Foreskin keratinocyte (primary cell): ENCODE measurements at places on chromosomes 16 and 17.

GRCh38 chr16:79395591-79395990 lies 204.9 kb downstream of the MAF start:
- DNase-seq, result no peak

- DNase-seq, result no peak
These were observed 155.2 kb downstream of the ABCC12 start for GRCh38 chr16:48000622-48001021.

DNA sequence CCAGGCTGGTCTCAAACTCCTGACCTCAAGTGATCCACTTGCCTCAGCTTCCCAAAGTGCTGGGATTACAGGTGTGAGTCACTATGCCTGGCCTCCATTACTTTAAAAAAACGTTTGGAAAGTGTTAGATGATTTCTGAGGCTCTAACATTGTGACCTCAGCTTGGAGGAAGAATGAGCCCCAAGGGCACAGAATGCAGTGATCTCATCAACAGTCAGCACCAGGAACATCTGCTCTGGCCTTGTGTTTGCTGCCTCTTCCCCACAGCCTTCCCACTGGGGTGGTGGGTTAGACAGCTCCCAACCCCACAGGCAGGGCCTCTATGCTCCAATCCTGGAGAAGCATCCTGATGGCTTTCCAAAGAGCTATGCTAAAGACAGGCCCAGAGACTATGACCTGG lies 37.7 kb upstream of the SREBF1 start:
- peak; percentile 87 for DNase-seq

- DNase-seq, result peak; percentile 73
These were observed 496 bp downstream of the EZH1 start for GRCh38 chr17:42744283-42744805.

GRCh38 chr16:619476-620100 lies 11.2 kb upstream of the WFIKKN1 start:
- no peak for DNase-seq

- no peak for DNase-seq
These were observed 11.2 kb upstream of the ACSF2 start for GRCh38 chr17:50414808-50415207.

- no peak for DNase-seq
These were observed 1.2 kb upstream of the ZFHX3 start for GRCh38 chr16:73049091-73049490.

- peak; percentile 26 for DNase-seq
These were observed 3.8 kb downstream of the ERCC4 start for GRCh38 chr16:13923703-13924298.

GRCh38 chr17:8556074-8556473 lies 74.5 kb downstream of the MYH10 start:
- no peak for DNase-seq
